ENCODE measurements at places on chromosomes 12 and 14. TPM values are rescaled to one million over a fixed set of nuclear protein-coding genes. Genes with fewer than 3 reads are reported as not detected.

FBLN5 gene
- total RNA-seq = 26.1 TPM

MON2 gene
- 32.2 TPM for total RNA-seq

CLBA1 gene
- 8.9 TPM for total RNA-seq

PRH2 gene
- total RNA-seq = not detected

PLEKHG3 gene
- 6.2 TPM for total RNA-seq

ESPL1 gene
- total RNA-seq = 1.2 TPM

CD4 gene
- total RNA-seq = 0.23 TPM

CLEC1B gene
- total RNA-seq = not detected

CNTN1 gene
- 3.6 TPM for total RNA-seq

PLEKHD1 gene
- total RNA-seq = not detected

SERPINA10 gene
- total RNA-seq = not detected

DPY19L2 gene
- 1.3 TPM for total RNA-seq

TAS2R14 gene
- total RNA-seq = 2.5 TPM

SLC5A8 gene
- not detected for total RNA-seq

CAPZA3 gene
- not detected for total RNA-seq

MGAT2 gene
- 73.6 TPM for total RNA-seq

NANOG gene
- total RNA-seq = not detected

HCAR1 gene
- total RNA-seq = 0.35 TPM

AQP2 gene
- total RNA-seq = not detected

B4GALNT3 gene
- total RNA-seq = 0.23 TPM

IRAK4 gene
- total RNA-seq = 9.0 TPM

SLC22A17 gene
- 19.0 TPM for total RNA-seq

FAM161B gene
- 2.8 TPM for total RNA-seq

SIRT4 gene
- total RNA-seq = 1.5 TPM

CYP27B1 gene
- total RNA-seq = not detected

OR6C2 gene
- not detected for total RNA-seq

FOXG1 gene
- total RNA-seq = not detected

ADAM21 gene
- 0.75 TPM for total RNA-seq

RERG gene
- total RNA-seq = 0.08 TPM

TAS2R30 gene
- total RNA-seq = 2.0 TPM

PRICKLE1 gene
- 11.5 TPM for total RNA-seq
